ENCODE measurements at places on chromosomes 1 and 21.

DNA sequence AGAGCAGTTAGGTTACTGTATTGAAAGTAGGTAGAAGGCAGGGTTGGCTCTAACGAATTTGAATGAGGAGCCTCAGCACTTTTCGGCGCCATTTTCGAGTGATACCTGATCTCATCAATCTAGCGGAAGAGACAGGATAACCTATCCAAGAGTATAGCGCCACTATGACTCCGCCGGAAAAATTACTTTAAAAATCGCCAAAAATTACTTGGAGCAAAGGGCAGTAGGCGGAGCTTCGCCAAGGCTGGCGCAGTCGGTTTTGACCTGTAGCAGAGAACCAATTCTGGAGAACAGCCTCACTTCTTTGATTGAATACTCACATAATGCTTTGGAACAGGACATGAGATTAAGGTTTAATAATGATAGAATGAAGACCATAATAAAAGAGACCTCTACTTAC, 25.6 kb downstream of the EFCAB7 start:
- DNase-seq = no peak

- peak; percentile 31 for DNase-seq
Measured at GRCh38 chr1:229440851-229441537, 7.1 kb upstream of the ACTA1 start.

GRCh38 chr1:208098773-208099172, 145.4 kb downstream of the PLXNA2 start:
- DNase-seq = no peak

DNA sequence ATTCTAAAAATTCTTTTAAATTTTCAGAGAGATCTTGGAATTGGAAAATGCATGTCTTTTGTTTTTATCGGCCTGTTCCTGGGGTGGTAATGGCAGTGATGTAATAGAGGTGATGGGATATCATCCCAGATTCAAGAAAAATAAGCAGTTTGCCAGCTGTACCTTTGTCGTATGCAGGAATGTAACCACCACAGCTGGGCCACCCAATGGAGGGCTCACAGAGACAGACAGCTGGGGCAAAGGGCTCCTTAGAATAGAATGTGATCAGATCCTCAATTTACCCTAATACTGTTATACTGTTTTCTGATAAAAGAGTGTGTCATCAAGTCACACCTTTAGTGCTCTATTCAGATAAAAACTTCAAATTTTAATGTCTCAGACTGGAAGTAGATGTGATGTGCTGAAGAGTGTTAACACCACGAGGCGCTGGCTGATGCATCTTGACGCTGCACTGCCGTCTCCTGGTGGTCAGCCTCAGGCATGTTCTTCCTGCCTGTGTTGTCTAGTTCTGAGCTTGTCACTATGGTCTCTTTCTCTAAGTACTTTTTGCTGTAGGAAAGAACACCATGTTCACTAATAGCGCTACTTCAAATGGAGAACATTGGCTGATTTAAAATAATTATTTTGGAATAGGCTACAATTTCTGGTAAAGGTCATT, 78.8 kb downstream of the C1orf21 start:
- no peak for DNase-seq

DNA sequence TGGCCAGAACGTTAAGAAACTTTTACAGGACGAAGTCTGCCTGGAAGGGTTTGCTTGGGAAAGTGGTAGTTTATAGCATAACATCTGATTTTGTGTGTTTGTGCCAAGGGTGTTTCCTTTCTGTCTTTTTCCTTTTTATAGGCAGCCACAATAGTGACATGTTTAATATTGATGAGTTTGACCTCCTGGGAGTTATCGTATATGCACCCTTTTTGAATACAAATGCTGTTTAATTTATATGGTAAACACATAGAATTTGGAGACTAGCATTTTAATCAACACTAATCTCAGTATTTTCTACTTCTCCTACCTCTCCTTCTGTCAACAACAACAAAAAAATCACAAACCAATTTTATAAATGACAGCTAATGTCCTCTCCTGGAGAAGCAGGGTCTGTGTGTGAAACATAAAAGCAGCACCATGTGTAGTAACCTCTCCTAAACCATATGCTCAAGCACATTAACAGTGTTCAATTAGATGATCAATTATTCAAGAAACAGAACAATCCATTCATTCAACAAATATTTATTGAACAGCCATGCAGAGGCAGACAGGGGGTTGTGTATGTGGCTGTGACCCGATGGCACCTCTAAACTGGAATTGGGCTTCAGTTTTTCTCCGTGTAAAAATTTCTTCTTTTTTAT, 604 bp upstream of the FMN2 start:
- no peak for DNase-seq
